ENCODE measurements at places on chromosomes 12 and 14. TPM values are rescaled to one million over a fixed set of nuclear protein-coding genes. Genes with fewer than 3 reads are reported as not detected.

Gene BCL2L14
- total RNA-seq, result not detected

Gene KRT8
- total RNA-seq, result 0.16 TPM

Gene TRHDE
- total RNA-seq, result not detected

Gene WSCD2
- not detected for total RNA-seq

Gene RCOR1
- total RNA-seq, result 17.1 TPM

Gene SOAT2
- not detected for total RNA-seq

Gene ARID2
- 17.8 TPM for total RNA-seq

Gene LHX5
- total RNA-seq, result not detected

Gene SLC38A4
- 4.1 TPM for total RNA-seq

Gene ITGB7
- total RNA-seq, result 0.32 TPM

Gene KERA
- total RNA-seq, result not detected

Gene BBS10
- 19.9 TPM for total RNA-seq

Gene C12orf60
- total RNA-seq, result 1.5 TPM

Gene RPS6KA5
- total RNA-seq, result 5.6 TPM

Gene OTOGL
- total RNA-seq, result 0.05 TPM

Gene KCNJ8
- total RNA-seq, result 0.10 TPM

Gene KRT71
- total RNA-seq, result not detected

Data from myocyte (in vitro differentiated cells).